ENCODE measurements at places on chromosomes 5 and 9.

GRCh38 chr5:17222664-17223063, 5.2 kb downstream of the BASP1 start:
- DNase-seq = no peak

- no peak for DNase-seq
Measured at GRCh38 chr5:40945111-40945510, 35.8 kb downstream of the C7 start.

DNA sequence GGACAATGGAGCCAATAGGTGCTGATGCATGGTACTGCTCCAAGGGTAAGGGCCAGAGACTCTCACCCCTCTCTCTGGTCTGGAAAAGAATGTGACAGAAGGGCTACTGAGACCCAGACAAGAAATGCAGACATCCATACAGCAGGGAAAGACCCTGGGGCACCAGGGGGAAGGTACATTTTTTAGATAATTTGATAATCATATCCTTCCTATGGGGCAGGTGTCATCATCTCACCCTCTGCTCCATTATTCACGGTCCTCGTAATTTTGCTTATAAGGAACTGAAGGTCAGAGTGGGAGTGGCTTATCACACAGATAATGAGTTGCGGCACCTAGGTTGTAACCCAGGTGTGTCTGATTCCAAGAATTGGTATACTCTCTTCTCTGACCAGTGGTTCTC, 90.0 kb downstream of the TRIM32 start:
- no peak for DNase-seq

GRCh38 chr5:79850316-79850822, 140.7 kb downstream of the MTX3 start:
- DNase-seq = no peak

GRCh38 chr9:82993856-82994605, 68.9 kb downstream of the RASEF start:
- no peak for DNase-seq

DNA sequence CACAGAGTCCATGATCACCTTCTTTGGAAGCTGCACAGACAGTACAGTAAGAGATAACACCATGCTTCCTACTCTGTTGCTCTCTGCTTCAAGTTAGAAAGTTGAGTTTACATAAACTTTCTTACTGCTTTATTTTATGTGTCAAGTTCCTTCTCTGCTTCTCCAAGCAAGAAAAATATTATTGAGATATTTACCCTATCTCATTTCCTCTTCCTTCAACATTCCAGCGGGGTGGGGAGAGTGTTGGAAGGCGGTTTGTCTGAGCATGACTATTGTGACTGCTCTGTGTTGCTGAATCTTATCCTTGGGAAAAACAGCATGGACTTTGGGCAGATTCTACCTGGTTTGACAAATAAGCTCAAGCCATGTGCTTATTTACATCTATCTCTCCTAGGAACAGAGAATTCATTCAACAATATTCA, 66.9 kb upstream of the EPB41L4A start:
- peak; percentile 39 for DNase-seq

GRCh38 chr9:129021091-129021490, 7.0 kb downstream of the SH3GLB2 start:
- no peak for DNase-seq

DNA sequence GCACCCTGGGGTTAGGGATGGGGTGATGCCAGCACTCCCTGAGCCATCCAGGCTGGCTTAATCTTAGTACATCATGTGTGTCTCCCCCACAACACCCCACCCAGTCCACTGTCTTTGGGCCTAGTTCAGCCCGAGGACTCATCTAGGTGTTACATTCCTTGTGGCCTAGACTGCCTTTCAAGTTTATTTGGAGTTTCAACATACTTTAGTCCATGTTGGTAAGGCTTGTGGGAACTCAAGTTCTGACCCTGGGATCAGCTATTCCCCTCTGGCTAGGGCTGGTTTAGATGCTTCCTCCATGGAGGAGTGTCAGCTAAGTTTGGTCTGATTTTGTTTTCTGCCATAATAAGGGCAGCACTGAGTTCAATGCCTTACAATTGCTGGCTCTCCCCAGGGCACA, 302.4 kb downstream of the SMARCA2 start:
- no peak for DNase-seq
